Inflammatory macrophage (primary cell): ENCODE measurements at places on chromosomes 5 and 9.

GRCh38 chr5:55371145-55371544, 63.4 kb downstream of the MTREX start:
- no peak for DNase-seq

DNA sequence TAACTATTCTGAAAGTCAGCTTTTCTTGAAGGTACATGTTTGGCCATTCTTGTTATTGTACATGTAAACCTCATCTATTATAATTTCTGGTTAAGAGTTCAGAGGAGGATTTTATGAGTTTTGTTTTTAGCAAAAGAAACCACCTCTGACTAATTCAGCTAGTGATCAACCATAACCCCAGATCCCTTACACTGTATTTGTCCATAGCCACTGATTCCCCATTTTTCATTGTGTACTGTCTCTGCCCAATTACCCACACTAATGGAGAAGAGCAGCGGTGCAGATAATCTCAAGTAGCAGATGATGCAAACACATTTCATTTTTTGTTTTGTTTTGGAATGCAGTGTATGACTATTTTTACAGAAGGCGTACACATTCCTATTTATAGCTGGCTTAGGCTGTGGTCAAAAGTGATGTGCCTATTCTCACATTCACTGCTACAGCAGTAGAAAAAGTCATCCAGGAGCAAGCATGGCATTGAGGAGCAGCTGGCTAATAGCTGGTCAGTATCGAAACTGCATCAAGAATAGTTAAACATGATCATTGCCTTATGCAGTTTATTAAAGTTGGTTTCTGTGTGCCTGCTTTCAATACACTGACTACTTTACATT, 988.3 kb downstream of the DTWD2 start:
- DNase-seq, result no peak

GRCh38 chr5:132001647-132002561, 9.6 kb downstream of the ACSL6 start:
- no peak for DNase-seq

DNA sequence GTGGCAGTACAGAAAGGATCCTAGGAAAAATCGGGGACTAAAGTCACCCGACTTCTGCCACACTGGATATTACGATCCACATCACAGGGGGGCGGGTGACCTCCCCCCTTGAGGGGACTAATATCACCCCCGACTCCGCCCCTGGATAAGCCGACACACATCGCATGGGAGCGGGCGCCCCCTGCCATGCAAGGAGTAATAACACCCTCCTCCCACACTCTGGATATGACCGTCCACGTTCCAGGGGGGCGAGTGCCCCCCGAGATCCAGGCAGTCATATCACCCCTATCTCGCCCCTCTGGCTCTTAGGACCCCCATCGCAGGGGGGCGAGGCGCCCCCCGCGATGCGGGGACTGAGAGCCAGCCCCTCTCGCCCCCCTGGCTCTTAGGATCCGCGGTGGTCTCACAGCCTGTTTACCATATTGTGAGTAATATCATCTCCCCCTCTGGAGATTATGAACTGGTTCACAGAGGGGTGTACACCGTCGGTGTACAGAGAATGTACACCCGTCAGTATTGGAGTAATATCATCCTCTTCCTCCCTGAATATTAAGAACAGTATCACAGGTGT, 423.0 kb downstream of the DIRAS2 start:
- DNase-seq, result peak; percentile 24

- no peak for DNase-seq
These were observed 9.7 kb upstream of the SMIM32 start for GRCh38 chr5:136202469-136203205.

GRCh38 chr9:89312222-89312571, 1.2 kb downstream of the CKS2 start:
- peak; percentile 20 for DNase-seq

GRCh38 chr5:159412284-159413046, 82.2 kb upstream of the IL12B start:
- DNase-seq, result peak; percentile 41

GRCh38 chr5:6598351-6598900, 34.4 kb downstream of the NSUN2 start:
- DNase-seq, result no peak

- DNase-seq, result no peak
These were observed 44.1 kb downstream of the COL23A1 start for GRCh38 chr5:178545941-178546674.
